CD4-positive, alpha-beta T cell treated with Interleukin-4 for 1 hour (primary cell): ENCODE measurements at places on chromosomes 4 and X.
A peak's percentile ranks its signal among the peaks of the same experiment; 100 is the strongest.

DNA sequence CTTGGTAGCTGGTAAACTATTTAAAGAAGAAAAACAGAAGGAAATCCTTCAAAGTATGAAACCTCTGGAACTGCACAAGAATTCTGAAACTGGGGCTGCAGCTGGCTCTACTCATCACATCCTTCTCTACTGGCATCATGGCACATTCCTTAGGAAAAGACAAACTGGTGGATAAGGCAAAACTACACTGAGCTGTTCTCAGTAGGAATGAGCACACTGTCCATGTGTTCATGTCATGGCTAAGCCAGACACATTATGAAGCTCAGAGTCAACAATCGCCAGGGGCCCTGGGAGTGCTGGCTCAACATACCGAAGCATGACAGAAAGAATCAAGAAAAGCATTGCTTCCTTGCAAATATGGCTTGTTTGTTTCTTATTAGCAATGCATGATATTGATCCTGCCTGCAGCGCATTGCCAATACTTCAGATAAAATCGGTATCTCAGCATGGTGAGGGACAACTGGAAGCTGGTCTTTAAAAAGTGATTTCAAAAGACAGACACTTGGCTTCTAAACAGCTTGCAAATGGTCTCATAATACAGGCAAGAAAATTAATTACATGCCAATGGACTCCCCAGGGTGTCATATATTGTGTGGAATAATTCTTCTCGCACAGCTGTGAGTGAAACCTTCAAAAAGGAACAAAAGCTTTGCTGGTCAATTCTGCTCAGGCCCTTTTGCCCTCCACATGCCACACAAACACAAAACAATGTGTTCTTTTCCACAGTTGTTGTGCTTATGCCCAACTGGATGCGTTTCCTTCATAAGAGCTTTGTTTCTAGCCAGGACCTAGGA, 300.2 kb upstream of the VCX start:
- DNase-seq = no peak

DNA sequence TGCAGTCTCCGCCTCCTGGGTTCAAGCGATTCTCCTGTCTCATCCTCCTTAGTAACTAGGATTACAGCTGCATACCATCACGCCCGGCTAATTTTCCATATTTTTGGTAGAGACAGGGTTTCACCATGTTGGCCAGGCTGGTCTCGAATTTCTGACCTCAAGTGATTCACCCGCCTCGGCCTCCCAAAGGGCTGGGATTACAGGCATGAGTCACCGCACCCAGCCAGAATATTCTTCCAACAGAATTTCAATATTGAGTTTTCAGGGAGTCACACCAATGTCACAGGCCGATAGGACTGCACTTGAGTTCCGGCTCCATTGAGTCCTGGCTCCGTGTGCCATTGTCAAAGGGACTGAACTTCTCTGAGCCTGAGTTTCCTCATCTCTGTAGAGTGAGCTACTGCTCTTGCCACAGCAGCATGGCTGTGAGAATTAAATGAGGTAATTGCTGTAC, 82.9 kb downstream of the CLCN4 start:
- DNase-seq = no peak

DNA sequence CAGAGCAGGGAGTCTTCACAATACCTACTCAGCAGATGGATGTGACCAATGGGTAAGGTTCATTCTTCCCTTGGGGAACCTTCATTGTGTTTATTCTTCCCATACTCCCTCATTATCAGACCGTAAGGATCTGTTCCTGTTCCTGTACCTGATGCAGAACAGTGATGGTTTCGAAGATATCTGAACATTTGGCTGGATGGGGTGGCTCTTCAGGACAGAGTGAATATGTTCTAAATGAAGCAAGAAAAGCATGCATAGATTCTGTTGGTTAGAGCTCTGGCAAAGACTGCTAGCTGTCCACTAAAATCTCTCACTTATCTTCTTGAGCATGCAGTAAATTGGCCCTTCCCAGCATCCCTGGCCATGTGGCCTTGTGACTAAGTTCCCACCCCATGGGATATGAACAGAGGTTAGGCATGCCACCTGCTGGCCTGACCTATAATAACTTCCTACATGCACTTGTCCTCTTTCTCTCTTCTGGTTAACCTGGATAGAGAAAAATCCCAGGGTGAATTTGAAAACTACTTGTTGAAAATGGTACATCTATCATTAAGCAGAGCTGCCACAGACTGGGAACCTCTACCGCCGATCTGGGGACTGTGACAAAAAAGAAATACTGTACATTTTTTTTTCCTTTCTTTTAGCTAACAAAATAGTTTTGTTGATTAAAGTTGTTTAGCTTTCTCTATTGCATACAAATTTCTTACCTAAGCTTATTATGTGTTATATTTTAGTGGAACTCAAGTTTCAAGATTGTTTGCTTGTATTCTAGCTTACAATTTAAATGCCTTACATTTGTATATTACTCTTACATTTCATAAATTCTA, 60.0 kb upstream of the BANK1 start:
- peak; percentile 50 for DNase-seq

- DNase-seq = no peak
Measured at GRCh38 chr4:187103351-187103750, 379.7 kb upstream of the FAT1 start.

- DNase-seq = peak; percentile 65
Measured at GRCh38 chrX:39859991-39860861, 237.5 kb downstream of the BCOR start.

DNA sequence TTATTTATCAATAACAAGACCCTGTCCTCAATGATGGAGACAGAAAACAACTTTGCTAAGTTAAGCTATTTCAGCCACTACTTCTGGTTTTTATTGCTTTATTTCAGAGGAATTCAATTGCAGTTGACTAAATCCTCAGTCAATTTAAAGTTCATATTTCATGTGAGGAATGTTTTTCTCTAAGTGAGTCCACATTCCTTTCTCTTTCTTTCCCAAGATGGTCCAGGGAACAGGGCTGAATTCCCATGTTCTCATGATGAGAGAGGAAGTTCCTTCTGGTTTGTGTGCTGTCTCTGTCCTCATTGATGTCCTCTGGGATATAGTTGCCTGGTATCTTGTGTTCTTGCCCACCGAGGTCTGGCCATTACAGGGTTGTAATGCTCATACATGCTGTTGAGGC, 117.2 kb downstream of the SLIT2 start:
- no peak for DNase-seq

DNA sequence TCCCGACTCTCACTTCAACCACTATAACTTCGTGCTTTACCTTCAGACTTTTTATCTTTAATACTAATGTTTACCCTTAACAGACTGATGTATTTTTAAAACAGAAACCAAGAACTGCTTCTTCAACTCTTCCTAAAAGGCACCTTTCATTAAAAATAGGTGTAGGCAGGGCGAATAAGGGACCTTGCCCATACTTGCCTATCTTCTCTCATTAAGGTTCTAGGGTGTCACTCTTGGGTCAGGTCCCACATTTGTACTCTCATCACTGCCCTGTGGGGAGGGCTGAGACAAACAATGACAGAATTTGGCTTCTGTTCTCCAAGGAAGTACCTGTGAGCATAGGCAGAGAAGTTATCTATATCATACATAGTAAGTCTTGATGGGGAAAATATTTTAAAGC, 69.7 kb downstream of the ANKRD50 start:
- DNase-seq = no peak

GRCh38 chr4:122606364-122607043, 14.4 kb downstream of the IL21 start:
- no peak for DNase-seq

DNA sequence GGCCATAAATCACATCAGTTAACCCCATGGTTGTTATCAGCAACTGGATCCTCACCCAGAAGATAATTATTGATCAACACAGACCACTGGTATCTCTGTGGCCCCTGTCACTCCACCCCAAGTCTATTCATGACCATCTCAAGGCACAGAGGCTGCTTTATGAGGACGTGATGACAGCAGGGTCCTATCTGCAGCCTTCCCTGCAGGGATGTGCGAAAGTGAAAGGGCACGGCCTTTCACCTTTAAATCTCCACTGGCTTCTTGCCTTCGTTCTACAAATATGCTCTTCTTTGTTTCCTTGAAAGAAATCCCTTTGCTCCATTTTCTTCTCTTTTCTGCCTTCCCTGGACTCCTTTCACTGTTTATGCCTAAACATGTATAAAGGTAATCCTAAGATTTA, 170.6 kb upstream of the EDNRA start:
- no peak for DNase-seq

GRCh38 chrX:32894679-32895078, 316.7 kb downstream of the DMD start:
- DNase-seq = no peak

DNA sequence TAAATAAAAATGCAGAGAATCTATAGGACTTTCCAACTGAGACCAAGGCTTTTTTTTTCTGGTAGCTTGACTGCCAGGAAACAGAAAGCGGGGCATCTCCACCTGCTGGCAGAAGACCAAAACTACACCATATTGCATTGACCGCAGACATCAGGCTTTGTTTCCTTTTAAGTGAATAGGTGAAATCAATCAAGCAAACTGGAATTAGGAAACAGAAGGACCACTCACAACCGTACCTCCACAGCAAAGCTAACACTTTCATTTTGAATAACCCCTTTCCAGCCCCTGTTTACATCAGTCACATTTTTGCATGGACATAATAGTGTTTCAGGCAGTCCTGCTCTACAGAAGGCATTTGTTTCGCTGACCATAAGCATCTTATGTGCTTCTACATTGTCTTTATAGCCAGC, 218.2 kb downstream of the IDS start:
- DNase-seq = peak; percentile 51

- peak; percentile 30 for DNase-seq
Measured at GRCh38 chr4:186161138-186161537, 30.2 kb upstream of the CYP4V2 start.

- DNase-seq = no peak
Measured at GRCh38 chrX:47607091-47607490, 12.6 kb downstream of the SYN1 start.

GRCh38 chr4:1475277-1476139, 69.3 kb upstream of the NKX1-1 start:
- no peak for DNase-seq

- no peak for DNase-seq
Measured at GRCh38 chr4:37995981-37996775, 36.0 kb downstream of the PTTG2 start.

GRCh38 chr4:39305912-39306677, 60.1 kb downstream of the RFC1 start:
- DNase-seq = no peak

DNA sequence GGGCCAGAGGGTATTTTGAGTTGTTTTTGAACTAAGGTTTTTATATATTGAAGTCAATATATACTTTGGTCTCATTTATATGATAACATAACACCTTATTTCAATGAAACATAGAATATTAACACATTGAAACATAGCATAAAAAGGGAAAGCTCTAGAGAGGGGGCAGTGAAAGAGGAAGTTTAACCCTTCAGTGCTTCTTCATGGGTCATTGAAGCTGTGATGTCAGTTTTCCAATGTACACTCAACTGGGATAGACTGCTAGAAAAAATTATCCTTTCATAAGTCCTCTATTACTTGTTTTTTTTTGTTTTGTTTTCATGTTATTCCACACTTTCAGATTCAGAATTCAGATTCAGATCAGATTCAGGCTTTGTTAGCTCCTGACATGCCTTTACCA, 442.7 kb downstream of the EPHA5 start:
- DNase-seq = no peak

DNA sequence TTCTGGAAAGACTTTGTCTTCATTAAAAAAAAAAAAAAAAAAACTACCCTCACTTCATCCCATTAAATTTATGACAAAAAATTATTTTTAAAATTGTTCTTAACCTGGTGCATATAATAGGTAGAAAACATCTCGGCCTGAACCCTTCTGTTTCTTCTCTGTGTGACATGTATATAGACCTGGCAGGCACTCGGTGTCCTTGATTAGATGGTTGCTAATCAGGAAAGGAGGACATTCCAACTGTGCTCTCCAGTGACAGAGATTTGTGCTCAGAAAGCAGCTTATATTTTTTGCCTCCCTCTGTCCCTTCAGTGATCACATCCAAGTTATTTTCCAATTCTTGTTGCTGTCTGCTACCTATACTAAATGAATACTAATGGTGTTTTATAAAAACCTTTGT, 355.6 kb downstream of the CBLL2 start:
- DNase-seq = no peak

DNA sequence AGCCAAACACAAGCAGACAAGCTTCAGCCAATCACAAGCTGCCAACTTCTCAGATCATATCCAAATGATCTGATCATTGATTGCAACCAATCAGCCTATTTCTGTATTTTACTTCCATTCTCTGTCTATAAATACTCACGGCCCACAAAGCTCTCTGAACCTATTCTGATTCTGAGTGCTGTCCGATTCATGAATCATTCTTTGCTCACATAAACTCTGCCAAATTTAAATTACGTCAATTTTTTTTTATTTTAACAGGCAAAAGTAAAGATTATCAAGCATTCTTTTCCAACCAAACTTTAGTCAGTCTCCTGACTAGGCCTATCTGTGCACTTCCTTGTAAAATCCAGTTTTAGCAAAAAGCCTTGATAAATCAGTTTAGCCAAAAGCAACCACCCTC, 1.8 kb upstream of the TCEANC start:
- DNase-seq = no peak

- DNase-seq = no peak
Measured at GRCh38 chrX:40237731-40238178, 140.0 kb upstream of the BCOR start.

- DNase-seq = no peak
Measured at GRCh38 chr4:106565727-106566126, 197.1 kb upstream of the GIMD1 start.

DNA sequence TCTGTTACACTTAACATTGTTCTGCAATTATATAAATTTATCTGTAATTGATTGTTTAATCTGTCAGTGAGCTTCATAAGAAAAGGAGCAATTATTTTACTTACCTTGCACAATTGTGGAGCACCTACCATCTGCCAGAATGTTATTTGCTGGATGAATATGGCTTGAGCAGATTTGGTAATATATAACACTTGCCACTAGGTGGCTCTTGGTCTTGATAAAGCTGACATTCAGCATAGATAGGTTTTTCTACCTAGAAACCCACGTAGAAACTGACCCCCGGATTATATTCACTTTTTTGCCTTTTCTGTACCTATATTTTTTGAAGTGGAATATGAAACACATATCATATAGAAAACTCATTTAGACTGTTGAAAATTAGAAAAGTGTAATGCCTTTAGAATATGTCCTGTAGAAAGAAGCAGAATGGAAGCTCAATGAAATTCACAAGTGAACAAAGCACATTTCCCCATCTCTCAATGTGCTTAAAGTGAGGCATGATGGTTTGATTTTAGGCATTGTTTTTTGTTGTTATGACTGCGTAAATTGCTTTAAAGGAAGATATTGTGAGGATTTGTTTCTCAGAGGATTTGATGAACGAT, 9.5 kb downstream of the RBPJ start:
- no peak for DNase-seq
